ENCODE measurements at places on chromosomes 5 and 9. TPM values are rescaled to one million over a fixed set of nuclear protein-coding genes. Genes with fewer than 3 reads are reported as not detected.

GRCh38 chr9:22356985-22357384, 89.6 kb upstream of the DMRTA1 start:
- no peaks in the 10 kb centered on the region for H3K36me3 ChIP-seq
- no peaks in the 10 kb centered on the region for H3K4me1 ChIP-seq
- no peak for DNase-seq

- H3K27ac ChIP-seq = peak overlapping the region; percentile 96
- H3K27me3 ChIP-seq = peaks cover 5% of the 10 kb centered on the region
- H3K4me3 ChIP-seq = peak overlapping the region; percentile 41
- peaks cover 8% of the 10 kb centered on the region for H3K36me3 ChIP-seq
- peak; percentile 67 for DNase-seq
Observed at GRCh38 chr9:2657427-2657826, 35.8 kb downstream of the VLDLR start.

DNA sequence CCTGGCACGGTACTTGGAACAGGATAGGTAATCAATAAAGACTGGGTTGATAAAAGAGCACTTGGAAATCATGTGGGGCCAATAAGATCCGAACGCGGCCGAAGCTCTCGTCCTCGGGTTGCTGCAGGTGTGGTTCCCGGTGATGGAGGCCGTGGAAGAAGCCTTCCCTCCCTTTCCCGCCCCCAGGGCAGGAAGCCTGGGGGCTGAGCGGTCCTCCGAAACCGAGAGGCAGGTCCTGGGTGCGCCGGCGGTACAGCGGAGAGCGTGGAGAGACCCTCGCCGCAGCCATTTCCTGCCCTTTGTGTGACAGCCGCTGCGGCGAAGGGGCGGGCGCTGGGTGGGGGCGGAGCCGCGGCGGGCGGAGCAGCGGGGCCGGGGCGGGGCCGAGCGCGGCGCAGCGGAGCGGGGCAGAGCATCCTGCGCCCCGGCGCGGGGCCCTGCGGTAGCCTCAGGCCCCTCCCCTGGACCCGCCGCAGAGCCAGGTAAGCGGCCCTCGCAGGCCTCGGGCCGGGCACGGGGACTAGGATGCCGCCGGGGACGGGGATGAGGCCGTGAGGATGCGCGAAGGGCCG, at the start of gene CYFIP2:
CYFIP2 (plus strand) TSS at position 410 of the 572 bp plus-strand sequence. CDS start 19,239 bp downstream, outside the sequence.
- DNase-seq = peak; percentile 85
- peaks cover 9% of the 10 kb centered on the region for H3K36me3 ChIP-seq
- peaks cover 80% of the 10 kb centered on the region for H3K4me1 ChIP-seq
- H3K27me3 ChIP-seq = peaks cover 23% of the 10 kb centered on the region
- peak within 1 kb of the TSS; percentile 95 for H3K4me3 ChIP-seq

BNIP1 gene
- polyA plus RNA-seq = 32.4 TPM

LCP2 gene
- 99.3 TPM for polyA plus RNA-seq

NDUFA8 gene
- 79.3 TPM for polyA plus RNA-seq

DNA sequence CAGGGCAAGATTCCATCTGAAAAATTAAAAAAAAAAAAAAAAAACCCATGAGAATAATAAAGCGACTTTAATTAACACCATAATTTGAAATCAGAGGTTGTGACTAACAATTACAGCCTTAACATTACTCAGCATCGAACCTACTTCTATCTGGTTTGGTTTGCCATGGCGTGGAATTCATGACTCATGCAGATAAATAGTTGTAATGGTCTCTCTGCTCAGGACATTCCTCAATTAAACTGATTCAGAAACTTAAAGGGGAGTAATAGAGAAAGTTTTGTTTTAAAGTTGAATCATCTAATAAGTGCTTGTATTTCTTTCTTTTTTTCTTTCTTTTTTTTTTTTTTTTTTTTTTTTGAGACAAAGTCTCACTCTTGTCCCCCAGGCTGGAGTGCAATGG, 135.5 kb downstream of the SPATA31D1 start:
- H3K27me3 ChIP-seq = no peaks in the 10 kb centered on the region
- no peak for DNase-seq
- H3K4me1 ChIP-seq = peaks cover 6% of the 10 kb centered on the region
- H3K27ac ChIP-seq = no peak overlapping the region
- no peaks in the 10 kb centered on the region for H3K36me3 ChIP-seq
- H3K4me3 ChIP-seq = no peak overlapping the region

GRCh38 chr5:160837749-160838593, 14.0 kb downstream of the ATP10B start:
- H3K27ac ChIP-seq = no peak overlapping the region
- H3K4me1 ChIP-seq = no peaks in the 10 kb centered on the region
- H3K27me3 ChIP-seq = peaks cover 2% of the 10 kb centered on the region
- no peaks in the 10 kb centered on the region for H3K36me3 ChIP-seq

DNA sequence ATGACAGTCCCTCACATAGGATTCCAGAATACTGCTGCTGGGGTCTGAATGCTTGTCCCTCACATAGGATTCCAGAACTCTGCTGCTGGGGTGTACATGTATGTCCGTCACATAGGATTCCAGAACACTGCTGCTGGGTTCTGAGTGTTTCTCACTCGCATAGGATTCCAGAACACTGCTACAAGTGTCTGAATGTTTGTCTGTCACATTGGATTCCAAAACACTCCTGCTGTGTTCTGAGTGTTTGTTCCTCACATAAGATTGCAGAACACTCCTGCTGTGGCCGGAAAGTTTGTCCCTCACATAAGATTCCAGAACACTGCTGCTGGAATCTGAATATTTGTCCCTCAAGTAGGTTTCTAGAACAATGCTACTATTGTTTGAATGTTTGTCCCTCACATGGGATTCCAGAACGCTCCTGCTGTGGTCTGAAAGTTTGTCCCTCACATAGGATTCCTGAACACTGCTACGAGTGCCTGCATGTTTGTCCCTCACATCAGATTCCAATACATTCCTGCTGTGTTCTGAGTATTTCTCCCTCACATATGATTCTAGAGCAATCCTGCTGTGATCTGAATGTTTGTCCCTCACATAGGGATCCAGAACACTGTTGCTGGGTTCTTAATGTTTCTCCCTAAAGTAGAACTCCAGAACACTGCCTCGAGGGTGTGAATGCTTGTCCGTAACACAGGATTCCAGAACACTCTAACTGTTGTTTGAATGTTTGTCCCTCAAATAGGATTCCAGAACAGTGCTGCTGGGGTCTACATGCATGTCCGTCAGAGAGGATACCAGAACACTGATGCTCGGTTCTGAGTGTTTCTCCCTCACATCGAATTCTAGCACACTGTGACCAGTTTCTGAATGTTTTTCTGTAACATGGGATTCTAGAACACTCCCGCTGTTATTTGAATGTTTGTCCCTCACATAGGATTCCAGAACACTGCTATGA, 200.4 kb downstream of the FOXD4L6 start:
- H3K4me3 ChIP-seq = no peak overlapping the region
- H3K4me1 ChIP-seq = no peaks in the 10 kb centered on the region
- DNase-seq = no peak
- H3K27ac ChIP-seq = no peak overlapping the region

- DNase-seq = no peak
- no peaks in the 10 kb centered on the region for H3K36me3 ChIP-seq
- peaks cover 1% of the 10 kb centered on the region for H3K27me3 ChIP-seq
- H3K27ac ChIP-seq = no peak overlapping the region
Observed at GRCh38 chr5:170411100-170411499, 21.9 kb upstream of the KCNMB1 start.

DNA sequence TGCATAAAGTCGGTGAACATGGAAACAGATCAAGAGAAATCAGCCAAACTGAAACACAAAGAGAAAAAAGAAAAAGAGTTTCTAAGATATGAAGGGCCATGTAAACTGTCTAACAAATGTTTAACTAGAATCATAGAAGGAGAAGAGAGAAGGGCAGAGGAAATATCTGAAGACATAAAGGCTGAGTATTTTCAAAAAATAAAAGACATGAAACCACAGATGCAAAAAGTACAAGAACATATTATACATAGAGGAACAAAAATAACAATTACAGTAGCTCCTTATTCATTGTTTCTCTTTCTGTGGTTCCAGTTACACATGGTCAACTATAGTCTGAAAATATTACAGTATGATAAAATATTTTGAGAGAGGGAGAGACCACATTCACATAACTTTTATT, 106.3 kb downstream of the HOMER1 start:
- H3K27ac ChIP-seq = no peak overlapping the region
- no peaks in the 10 kb centered on the region for H3K4me1 ChIP-seq
- H3K4me3 ChIP-seq = no peak overlapping the region
- peaks cover 13% of the 10 kb centered on the region for H3K36me3 ChIP-seq

- peak overlapping the region; percentile 56 for H3K27ac ChIP-seq
- peaks cover 8% of the 10 kb centered on the region for H3K4me1 ChIP-seq
- peaks cover 2% of the 10 kb centered on the region for H3K27me3 ChIP-seq
Observed at GRCh38 chr5:77806213-77806843, 30.2 kb upstream of the TBCA start.
